ENCODE measurements at places on chromosomes 6 and 20.
A peak's percentile ranks its signal among the peaks of the same experiment; 100 is the strongest.

- DNase-seq: no peak
These were observed 3.3 kb upstream of the RSPO3 start for GRCh38 chr6:127115084-127115655.

- DNase-seq: peak; percentile 49
These were observed 85.0 kb upstream of the SMLR1 start for GRCh38 chr6:130742131-130742681.

- no peak for DNase-seq
These were observed 31.2 kb downstream of the PNLDC1 start for GRCh38 chr6:159831373-159831679.

GRCh38 chr20:38930242-38930569 is 4.0 kb downstream of the FAM83D start:
- DNase-seq: no peak

- DNase-seq: no peak
These were observed 149.7 kb upstream of the SIM1 start for GRCh38 chr6:100614386-100614785.

DNA sequence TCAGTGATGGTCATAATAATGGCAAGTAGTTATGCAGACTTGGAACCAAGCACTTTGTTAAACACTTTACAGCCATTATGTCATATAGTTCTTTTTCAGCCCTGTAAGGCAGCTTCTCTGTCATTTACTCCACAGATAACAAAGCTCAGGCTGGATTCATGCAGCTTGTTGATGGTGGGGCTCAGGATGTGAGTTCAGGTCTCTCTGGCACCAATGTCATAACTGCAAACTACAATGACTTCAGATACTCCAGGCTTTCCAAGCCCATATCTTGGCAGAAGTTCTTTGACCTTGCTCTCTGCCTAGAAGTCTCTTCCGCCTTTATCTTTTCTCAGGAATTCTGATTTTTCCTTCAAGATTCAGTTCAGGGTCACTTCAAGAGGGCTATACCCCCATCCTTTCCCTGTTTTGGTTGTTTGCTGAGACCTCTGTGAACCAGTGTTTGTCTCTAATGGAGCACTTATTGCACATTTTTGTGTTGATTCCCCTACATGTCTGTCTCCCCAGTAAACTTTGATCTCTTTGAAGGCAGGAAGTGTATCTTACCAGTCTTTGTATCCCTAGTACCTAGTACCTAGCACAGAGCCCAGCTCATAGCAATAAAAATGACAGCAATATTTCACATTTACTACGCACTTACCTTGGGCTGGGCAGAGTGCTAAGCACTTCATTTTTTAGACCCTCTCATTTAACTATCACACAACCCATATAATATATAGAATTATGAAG is 19.7 kb upstream of the EFHC1 start:
- DNase-seq: no peak

DNA sequence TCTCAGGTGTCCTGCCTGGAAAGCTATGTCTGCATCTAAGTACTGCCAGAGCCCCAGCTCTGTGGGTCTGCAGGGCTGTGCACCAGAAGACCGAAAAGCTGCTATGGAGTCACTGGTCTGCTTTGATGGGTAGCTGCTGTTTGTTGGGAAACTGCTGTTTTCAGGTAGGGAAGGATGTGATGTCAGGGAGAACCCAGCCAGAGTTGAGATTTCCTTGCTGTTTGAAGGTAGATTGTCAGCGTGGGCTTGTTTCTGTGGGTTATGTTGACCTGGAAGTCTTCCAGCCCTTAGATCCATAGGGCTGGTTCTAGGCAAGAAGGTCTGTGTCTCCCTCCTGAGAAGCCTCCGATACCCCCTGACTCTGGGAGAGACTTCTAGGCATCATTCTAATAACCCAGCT is 12.2 kb upstream of the SHLD1 start:
- no peak for DNase-seq

DNA sequence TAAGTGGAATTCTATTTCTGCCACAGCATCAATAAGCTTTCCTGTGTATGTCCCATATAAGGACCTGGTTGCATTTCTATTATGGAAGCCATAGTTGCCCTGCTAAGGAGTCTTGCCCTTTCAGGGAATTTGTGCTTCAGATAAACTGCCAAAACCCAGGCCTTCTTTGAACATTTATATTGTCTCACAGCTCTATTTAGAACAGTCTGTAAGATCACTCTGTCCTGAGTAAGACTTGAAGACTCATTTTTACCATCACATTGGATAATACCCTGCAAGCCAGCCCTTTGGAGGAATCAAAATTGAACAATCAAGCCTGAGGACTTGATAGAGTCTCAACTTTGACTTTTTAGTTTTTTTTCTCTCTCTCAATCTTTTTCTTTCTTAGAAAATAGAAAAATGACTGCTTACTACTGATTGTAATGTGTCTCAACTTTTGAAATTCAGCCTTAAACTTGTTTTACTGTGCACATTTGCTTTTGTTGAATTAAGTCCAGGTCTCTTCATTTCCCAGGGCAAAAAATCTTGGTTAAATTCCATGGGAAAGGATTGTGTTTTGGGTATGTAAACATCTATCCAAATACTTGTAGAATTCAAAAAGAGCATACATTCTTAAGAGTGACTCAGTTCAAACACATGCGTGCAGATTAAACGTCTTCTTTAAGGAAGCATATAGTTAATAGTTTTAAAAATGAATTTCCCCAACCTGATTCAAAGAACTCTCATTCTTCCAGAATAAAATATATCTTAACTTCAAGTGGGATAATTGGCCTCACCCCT is 91.2 kb downstream of the PLCB1 start:
- peak; percentile 91 for DNase-seq

GRCh38 chr6:105317607-105318533 is 85.0 kb downstream of the PREP start:
- no peak for DNase-seq

- DNase-seq: no peak
These were observed 142.6 kb downstream of the ADGRG6 start for GRCh38 chr6:142444376-142444775.

- no peak for DNase-seq
These were observed 51.9 kb downstream of the ERMARD start for GRCh38 chr6:169803271-169803811.

DNA sequence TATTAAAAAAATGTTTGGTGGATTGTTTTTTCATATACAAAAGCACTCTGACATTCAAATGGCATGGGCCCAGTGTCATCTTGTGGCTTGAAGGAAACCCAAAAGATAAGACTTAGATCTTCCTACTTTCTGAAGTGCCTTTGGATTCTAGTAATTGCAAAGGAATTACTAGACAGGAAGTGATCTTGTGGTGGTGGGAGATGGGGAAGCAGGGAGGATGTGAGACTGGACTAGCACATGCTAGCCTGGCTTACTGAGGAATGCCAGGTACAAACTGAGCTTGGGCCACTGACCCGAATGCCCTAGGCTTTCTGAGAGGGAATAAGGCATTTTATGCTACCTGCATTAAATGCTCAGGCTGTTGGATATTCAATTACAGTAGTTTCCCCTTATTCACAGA is 59.0 kb downstream of the AFG1L start:
- DNase-seq: no peak

DNA sequence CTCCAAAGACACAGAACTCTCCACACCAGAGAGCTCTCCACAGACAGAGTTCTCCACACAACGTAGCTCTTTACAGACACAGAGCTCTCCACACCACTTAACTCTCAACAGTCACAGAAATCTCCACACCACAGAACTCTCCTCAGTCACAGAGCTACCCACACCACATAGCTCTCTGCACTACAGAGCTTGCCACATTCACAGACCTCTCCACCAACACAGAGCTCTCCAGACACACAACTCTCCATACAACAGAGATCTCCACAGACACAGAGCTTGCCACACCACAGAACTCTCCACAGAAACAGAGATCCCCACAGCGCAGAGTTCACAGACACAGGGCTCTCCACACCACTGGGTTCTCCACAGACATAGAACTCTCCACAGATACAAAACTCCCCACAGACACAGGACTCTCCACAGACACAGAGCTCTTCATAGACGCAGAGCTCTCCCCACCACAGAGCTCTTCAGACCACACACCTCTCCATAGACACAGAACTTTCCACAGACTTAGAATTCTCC is 52.5 kb downstream of the ERMARD start:
- DNase-seq: no peak

DNA sequence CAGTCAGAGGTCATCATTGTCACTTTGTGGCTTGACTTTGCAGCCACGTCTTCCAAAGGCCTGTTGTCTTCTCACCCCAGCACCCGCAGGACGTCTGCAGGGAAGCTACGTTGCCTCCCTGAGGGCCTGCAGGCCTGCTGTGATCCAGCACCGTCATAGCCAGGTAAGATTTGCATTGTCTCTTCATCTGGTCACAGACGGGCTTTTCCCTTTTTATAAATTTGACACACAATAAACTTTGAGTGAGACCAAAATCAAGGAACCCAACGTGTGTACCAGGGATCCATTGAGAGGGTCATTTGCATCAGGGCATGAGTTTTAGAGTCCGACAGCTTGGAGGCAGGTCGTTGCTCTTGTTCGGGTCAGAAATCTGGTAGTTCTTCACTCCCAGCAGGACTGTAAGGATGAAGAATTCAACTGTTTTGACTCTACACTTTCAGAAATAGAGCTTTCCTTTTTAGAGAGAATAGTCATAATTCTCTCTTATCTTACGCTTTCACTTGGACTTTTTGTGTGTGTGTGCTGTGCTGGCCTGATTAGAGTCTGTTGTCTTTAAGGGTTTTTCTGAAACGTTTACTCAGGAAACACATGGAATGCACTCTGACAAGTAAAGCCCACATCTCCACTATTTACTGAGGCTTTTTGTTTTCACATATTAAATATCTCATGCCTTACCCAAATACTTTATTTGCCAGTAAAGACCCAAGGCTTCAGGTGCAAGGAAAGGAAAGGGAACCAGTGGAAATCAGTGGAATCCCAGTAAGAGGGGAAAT is 177.2 kb upstream of the TAB2 start:
- peak; percentile 38 for DNase-seq

- DNase-seq: no peak
These were observed 509.0 kb upstream of the POU3F2 start for GRCh38 chr6:98325366-98325765.

DNA sequence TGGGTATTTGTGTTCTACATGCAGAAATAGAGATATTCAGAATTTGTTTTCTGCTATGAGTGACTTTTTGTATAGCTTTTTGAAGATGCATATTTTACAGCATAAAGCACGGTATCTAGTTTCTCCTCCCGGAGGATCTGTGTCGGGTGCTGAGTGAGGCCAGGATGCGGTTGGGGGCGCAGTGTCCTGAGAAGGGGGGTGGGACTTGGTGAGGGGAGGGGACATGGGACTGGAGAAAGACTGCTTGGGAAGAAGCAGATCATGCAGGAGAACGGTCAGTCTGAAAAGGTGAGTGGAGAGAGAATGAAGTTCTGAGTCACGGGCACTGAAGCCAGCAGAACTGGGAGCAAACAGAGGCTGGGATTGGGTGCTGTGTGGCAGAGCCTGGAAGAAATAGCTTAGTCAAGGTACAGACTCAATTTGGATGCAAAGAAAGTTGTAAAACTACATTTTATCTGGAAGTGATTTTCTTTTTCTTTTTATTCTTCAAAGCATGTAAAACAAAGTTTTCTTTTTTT is 44.0 kb downstream of the STX11 start:
- peak; percentile 19 for DNase-seq

- peak; percentile 22 for DNase-seq
These were observed 142.2 kb downstream of the NFATC2 start for GRCh38 chr20:51400051-51400926.

Measured in choroid plexus epithelial cell (primary cell).